Activated CD4-positive, alpha-beta T cell treated with anti-CD3 and anti-CD28 coated beads for 24 hours (primary cell): ENCODE measurements at places on chromosomes 3 and 15.

DNA sequence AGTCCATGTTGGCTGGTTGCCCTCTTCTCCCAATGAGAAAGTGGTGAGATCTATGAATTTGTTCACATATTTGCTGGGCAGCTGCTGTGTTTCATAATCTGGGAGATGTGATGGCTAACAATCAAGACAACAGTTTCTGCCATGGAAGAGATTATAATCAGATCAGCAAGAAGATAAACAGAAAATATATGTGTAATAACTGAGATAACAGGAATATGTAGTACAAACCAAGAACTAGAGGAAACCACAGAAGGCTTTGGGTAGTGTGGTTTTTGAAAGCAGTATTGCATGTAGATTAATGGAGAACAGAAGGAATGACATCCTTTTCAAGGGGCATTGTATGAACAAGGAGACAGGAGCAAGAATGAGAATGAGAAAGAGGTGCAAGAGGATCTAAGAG, 12.2 kb upstream of the CSTA start:
- no peak for DNase-seq

GRCh38 chr3:13081603-13082360, 8.6 kb upstream of the IQSEC1 start:
- DNase-seq = no peak

DNA sequence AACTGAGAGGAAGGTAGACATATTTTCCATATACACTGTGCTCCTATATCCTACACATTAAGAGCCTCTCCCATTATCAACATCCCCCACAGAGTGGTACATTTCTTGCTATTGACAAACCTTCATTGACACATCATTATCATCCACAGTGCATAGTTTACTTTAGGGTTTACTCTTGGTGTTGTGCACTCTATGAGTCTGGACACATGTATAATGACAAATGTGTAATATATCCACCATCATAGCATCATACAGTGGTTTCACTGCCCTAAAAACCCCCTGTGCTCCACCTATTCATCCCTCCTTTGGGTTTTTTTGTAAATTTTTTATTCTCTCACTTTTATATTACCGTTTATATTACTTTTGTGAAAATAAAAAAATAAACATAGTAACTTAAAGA, 22.2 kb upstream of the CLDN18 start:
- no peak for DNase-seq

- DNase-seq = no peak
These were observed 2.7 kb downstream of the ZNF654 start for GRCh38 chr3:88061746-88062145.

GRCh38 chr15:92870010-92870591, 30.0 kb upstream of the CHD2 start:
- no peak for DNase-seq

DNA sequence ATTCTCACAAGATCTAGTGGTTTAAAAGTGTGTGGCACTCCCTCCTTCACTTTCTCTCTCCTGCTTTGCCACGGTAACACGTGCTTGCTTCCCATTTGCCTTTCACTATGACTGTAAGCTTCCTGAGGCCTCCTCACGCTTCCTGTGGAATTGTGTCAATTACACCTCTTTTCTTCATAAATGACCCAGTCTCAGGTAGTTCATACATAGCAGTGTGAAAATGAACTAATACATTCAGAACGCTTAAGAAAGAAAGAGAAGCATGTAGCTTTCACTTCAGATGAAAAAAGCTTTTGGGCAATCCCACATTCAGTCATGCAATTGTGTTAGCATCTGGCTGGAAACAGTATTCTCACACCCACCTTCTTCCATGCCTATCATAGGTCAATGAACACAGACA, 24.4 kb downstream of the P3H2 start:
- DNase-seq = no peak

GRCh38 chr3:52403955-52404354, 40.9 kb downstream of the SEMA3G start:
- no peak for DNase-seq

DNA sequence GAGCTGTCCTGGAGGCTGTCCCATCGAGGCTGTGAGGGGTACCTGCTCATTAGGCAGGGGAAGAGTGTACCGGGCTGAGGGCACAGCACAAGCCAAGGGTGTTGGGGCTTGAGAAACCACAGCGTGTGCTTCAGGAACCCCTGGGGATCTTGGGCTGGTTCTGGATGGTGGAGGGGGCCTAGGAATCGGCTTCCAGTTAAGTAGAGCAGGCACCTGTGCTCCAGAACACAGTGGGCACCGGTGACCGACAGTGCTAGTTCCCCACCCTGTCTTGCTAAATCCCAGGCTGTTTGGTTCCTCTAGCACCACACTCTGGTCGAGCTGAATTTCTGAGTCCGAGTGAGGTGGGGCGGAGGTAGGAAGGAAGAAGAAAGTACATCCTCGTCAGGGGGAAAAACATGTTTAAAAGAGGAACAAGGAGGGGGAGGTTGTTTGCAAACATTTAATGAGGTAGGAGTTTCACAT, 29.1 kb downstream of the SLC6A6 start:
- DNase-seq = no peak

DNA sequence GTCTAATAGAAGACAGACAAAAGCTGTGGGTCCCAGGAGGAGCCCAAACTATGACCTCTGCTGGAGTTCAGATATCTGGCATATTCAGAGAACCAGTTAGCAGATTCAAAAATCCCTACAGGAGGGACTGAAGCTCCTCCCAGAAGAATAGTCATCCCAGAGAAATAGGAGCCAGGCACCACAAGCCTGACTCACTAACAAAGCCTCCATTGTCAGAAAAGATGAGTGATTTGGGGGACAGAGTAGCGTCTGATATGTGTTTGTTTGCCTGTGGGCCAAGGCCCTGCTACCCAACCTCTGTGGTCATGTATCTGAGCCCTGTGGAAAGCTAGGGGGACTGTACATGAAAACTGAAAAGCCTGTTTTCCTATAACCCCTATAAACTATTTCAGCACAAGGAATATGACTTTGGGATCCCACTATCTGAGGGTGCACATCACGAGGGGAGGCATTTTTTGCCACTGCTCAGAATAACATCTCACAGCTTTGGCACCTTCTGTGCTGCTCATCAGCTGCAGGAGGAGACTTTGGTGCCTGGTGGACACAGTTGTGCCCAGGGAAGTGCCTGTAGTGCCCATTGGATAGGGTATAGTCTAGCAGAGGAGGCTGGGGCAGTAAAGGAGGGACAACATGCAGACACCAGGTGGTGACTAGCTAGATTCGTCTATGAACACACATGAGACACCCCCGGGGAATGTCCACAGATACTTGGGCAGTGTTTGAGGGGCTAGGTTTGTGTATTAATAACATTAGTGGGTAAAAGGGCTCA, 9.7 kb upstream of the LARP6 start:
- DNase-seq = no peak

GRCh38 chr3:123632161-123632655, 47.4 kb upstream of the HACD2 start:
- DNase-seq = no peak

- no peak for DNase-seq
These were observed 80.9 kb downstream of the FRMD4B start for GRCh38 chr3:69305011-69305410.

DNA sequence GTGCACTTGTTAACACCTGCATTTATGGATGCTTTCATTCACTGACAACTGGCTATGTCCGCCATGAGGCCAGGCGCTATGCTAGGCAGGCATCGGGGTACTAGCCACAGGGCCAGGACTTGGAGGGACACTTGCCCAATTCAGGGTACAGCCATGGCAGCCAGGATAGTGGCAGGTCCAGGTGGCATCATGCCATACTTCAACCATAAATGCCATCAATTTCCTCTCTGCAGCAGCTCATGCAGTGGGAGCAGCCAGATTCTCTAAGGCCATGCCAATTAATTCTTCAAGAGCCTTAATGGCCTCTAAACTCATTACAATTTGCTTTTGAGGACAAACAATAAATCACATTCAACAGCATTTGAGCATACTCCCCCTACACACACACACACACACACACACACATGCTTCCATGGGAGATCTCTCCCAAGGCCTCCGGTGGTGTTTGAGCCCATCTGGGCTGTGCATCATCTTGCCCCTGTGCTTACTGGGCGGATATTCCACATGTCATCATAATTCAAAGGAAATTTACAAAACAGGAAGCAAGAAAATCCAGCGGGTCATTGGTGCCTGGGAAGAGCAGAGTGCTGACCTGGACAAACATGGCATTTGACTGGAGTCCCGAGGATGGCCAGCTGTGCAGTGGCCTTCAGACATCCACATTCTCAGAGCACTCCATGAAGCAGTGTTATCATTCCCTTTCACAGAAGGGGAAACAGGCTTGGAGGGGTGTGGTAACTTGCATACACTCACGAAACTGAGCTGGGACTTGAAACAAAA, 109.1 kb downstream of the IQSEC1 start:
- DNase-seq = no peak

GRCh38 chr3:188345223-188345622, 191.3 kb downstream of the LPP start:
- no peak for DNase-seq

DNA sequence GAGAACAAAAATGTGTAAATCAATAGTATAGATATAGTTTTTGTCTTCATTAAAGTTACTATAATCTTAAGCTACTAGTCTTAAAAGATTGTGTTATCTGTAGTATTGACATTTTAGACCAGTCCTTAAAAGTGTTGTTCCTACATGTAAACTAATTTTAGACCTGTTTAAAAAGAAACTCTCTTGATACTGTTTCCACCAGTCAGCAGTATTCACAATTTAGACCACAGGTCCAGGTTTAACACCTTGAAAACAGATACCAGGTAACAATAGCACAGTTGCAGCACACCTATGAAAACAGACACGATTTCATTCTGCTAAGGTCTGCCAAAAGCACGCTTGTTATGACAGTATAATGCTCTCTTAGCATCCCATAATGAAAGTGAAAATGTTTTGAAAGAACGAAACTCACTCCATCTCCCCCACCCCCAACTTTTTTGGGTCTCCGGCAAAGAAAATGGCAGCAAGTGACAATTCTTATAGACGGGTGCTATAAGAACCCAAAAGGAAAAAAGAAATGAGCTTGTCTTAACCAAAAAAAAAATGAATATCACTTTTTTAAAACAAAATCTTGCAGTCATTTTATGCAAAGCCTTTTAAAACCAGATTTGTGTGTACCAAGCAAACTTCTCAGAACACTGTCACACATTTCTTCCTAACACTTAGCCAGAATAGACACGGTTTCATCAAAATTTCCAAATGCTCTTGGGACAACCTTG, 1.6 kb downstream of the EIF4E3 start:
- no peak for DNase-seq

- DNase-seq = no peak
These were observed 136.9 kb upstream of the SLC2A2 start for GRCh38 chr3:171163101-171164066.

- no peak for DNase-seq
These were observed 1.7 kb upstream of the TGM5 start for GRCh38 chr15:43268111-43269105.

- DNase-seq = no peak
These were observed 3.7 kb downstream of the IGF2BP2 start for GRCh38 chr3:185820973-185821758.

GRCh38 chr3:149581681-149582370, 76.0 kb downstream of the WWTR1 start:
- no peak for DNase-seq

GRCh38 chr3:69379661-69380060, 6.2 kb downstream of the FRMD4B start:
- no peak for DNase-seq

- no peak for DNase-seq
These were observed 5.6 kb downstream of the CD96 start for GRCh38 chr3:111547631-111548030.

DNA sequence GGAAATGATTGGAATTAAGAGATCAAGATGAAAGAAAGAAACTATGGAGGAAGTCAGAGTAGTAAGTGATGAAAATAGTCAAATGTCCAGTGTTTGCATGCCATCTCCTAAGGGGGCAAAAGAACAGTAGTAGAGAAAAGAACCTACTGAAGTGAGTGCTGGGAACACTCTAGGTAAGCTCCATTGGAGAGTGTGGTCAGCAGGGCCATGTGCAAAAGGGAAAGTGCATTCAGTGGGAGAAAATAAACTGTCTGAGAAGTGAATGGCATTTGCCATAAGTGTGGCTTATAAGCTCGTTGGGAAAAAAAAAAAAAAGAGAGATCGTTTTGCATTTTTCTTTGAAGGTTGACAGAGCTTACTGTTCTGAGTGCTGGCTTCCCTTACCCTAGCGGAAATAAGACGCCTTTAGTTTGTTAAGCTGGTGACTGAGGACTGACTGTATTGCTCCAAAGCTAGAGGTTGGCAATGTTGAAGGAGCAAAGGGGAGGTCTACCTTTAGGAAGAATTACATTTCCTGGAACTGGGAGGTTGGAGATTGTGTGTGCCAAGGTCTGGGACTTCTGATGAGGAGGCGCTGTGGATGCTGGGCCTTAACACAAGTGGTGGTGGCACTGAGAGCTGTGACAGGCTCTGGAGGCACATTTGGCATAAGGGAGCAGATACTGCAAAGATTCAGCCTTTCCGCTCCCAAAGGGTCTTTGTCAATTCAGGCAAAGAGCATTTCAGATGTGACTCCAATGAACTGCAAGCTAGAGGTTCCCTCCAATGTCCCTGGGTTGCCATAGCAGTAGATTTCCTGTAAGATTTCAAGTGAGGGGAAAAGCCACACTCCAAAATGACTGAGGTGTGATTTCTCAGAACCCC, 287.8 kb upstream of the SATB1 start:
- peak; percentile 12 for DNase-seq

GRCh38 chr3:86830566-86830965, 160.4 kb downstream of the VGLL3 start:
- no peak for DNase-seq

DNA sequence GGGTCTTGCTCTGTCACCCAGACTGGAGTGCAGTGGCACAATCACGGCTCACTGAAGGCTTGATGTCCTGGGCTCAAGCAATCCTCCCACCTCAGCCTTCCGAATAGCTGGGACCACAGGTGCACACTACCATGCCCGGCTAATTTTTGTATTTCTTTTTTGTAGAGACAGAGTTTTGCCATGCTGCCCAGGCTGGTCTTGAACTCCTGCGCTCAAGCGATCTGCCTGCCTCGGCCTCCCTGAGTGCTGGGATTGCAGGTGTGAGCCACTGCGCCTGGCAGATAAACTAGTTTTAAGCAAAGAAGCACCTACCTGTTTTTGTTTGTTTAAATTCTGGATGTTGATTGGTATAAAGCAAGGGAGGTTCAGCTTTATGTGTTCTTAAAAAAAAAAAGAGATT, 170.6 kb upstream of the GOLIM4 start:
- no peak for DNase-seq

DNA sequence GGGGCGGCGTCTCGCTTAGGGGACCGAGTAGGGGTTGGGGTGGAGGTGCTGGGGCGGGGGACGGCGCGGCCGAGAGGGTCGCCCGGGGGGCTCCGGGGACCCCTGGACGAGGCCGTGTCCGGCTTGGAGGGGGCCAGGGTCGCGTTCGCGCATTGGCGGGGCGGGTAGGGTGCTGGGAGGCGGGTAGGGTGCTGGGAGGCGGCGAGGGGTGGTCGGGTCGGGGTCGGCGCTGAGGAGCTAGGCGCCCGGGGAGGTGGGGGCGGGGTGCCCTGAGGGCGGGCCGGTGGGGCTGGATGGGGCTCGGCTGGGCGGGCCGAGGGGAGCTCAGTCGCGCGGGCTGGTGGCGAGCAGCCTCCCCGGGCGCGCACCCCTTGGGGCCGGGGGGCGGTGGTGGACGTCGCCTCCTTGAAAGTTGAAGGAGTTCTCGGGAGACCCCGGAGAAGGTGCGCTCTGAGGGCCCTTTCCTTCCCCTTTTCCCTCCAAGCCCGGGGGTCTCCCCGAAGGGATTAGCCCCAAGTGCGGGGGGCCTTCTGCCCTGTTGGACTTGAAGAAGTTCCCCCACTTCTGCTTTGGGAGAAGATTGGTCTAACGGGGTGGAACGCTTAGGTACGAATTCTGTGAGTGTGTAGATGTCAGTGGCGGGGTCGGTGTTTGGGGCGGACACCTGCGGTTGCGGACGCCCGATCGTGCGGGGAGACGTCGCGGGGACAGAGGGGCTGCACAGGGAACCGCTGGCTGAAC, 543 bp downstream of the MEF2A start:
- no peak for DNase-seq
